ENCODE measurements at places on chromosomes 4 and X.
A peak's percentile ranks its signal among the peaks of the same experiment; 100 is the strongest.

GRCh38 chr4:89306486-89307177, 968 bp downstream of the GPRIN3 start:
- no peak for DNase-seq

GRCh38 chr4:121677524-121677923, 19.3 kb downstream of the ANXA5 start:
- DNase-seq: no peak

DNA sequence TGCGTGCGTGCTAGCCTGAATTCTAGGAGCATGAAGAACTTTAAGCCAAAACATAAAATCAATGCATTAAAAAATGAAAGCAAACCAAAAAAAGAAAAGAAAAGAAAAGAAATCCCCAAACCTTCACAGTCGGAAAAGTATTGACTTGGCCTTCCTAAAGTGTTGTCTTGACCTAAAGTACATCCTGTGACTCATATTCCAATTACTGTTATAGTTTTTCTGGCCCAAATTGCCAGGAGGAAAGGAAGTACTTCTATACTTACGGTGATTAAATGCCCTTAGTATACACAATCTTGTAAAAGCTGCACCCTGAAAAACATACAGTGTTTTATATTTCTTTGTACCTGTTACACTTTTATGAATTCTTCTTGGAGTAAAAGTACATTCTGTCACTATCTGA, 512.8 kb downstream of the ANKRD50 start:
- no peak for DNase-seq

- no peak for DNase-seq
Observed at GRCh38 chr4:156934259-156934635, 37.4 kb downstream of the PDGFC start.

- no peak for DNase-seq
Observed at GRCh38 chr4:158065603-158066002, 107.2 kb downstream of the GASK1B start.

- DNase-seq: no peak
Observed at GRCh38 chr4:98406819-98407218, 145.6 kb downstream of the RAP1GDS1 start.

DNA sequence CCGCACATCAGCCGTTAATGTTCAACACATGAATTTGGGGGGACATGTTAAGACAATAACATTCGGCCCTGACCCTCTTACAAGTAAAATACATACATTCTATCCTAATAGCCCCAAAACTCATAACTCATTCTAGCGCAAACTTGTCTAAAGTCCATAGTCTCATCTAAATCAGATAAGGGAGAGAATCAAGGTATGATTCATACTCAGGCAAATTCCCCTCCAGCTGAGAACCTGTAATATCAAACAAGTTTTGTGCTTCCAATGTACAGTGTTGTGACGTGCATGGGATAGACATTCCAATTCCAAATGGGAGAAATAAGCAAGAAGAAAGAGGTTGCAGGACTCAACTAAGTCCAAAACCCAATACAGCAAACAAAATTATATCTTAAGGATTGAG, 69.0 kb downstream of the SERPINA7 start:
- DNase-seq: no peak

GRCh38 chr4:161907590-161907955, 256.2 kb downstream of the FSTL5 start:
- no peak for DNase-seq

DNA sequence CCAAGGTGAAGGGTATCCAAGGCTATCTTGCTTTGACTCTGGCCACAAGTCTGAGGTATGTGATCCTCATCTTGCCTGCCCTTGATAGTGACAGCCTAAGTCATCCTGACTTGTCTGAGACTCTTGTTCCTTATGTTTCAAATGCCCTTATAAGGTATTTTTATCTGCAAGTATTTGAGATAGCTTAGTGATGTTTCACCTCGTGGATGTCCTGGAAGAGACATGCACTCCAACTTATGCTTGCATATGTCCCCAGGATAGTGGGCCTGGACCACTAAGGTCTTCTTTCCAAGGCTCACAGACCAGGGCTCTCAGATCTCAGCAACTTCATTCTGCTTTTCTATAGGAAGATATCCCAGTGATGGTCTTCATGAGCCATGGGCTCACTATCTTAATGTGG, 120.5 kb upstream of the WDR1 start:
- DNase-seq: no peak

DNA sequence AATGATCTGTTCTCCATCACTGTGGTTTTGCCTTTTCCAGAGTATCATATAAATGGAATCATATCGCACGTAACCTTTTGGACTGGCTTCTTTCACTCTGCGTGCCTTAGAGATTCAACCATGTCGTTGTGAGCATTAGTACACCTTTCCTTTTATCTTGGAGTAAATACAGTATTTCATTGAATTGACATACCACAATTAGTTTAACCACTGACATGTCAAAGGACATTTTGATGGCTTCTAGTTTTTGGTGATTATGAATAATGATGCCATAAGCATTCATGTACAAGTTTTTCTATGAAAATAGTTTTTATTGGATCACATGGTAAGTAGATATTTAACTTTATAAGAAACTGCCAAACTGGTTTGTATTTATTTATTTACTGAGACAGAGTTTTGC, 35.2 kb downstream of the DDX3X start:
- DNase-seq: no peak

DNA sequence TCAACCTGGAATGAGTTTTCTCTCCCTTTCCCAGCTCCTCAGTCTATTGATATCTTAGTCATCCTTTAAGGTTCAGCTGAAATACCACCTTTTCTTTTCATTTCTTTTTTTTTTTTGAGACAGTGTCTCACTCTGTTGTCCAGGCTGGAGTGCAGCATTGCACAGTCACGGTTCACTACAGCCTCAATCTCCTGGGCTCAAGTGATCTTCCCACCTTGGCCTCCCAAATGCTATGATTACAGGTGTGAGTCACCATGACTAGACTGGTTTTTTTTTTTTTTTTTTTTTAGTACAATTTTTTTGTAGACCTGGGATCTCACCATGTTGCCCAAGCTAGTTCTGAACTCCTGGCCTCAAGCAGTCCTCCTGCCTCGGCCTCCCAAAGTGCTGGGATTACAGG, 28.9 kb downstream of the AFF1 start:
- no peak for DNase-seq

- no peak for DNase-seq
Observed at GRCh38 chr4:170259631-170260153, 169.9 kb upstream of the AADAT start.

DNA sequence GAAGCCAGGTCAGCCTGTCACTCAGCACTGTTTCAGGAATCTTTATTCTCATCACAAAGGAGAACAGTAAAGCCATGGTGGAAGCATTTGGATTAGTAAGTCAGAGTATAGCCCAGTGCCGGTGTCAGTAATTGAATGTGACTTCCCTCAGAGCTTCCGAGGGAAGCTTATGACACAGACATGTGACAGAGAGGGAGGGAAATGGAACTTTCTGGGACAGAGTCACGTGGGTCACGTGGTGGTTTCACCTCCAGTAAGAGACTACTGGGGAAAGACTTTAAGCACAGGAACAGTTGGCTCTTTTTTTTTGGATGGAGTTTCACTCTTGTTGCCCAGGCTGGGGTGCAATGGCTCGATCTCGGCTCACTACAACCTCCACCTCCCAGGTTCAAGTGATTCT, 53.3 kb upstream of the CCDC160 start:
- DNase-seq: no peak

GRCh38 chr4:116923389-116923788, 162.0 kb downstream of the TRAM1L1 start:
- DNase-seq: no peak

DNA sequence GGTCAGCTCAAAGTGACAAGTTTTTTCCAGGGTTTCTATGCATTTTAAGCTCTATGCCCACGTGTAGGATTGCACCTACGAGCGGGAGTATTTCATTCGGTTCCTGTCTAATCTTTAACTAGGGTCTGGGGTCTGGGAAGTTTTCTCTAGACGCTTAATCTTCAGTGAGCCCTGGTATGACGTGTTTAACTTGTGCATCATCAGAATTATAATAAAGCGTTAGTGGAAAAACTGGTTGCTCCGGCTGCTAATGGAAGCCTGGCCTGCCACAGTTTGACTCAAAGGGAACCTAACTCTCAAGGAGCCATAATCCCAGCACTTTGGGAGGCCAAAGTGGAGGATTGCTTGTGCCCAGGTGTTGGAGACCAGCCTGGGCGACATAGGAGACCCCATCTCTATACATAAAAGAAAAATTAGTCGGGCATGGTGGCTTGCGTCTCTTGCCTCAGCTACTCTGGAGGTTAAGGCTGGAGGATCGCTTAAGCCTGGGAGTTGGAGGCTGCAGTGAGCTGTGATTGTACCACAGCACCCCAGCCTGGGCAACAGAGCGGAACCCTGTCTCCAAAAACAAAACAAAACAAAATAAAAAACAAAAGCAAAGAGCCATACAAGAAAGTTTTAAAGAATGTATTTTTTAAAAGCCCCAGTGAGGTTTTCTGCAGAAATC, 30.2 kb downstream of the ARSD start:
- no peak for DNase-seq

DNA sequence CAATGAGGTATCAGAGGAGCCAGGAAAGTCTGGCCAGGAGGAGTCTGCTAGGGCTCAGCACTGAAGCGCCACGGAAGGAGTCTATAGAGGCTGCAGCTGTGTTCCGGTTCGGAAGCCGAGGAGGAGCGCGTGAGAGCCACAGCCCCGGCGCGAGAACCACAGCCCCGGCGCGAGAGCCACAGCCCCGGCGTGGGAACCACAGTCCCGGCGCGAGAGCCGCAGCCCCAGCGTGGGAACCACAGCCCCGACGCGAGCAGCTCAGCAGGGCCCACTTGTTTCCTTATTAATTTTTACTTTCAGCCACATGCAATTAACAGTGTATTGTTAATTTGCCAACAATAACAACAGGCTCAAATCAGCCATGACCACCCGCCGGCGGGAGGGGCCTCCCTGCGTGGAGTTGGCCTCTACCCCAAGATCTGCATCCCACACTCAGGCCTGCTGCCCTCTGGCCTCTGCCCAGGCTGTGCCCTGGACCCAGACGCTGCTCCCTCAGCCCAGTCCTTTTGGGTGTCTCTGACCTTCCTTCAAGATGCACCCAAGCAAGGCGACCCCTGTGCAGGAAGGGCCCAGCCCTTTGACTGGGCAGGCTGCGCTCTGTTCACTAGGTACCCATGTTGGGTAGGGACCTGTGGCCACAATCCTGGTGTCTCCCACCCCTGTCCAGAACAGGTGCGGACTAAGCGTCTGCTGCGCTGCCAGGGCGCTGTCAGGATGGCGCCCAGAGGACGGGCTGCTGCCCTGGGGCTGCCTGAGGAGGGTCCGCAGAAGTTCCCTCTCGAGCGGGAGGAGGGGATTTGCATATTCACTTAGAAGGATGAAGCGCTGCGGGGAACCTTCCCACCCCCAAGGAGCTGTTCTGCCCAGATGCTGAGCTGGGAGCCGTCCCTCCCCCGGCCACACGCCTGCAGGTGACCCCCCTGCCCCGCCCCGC, 113.8 kb downstream of the ADRA2C start:
- peak; percentile 28 for DNase-seq

DNA sequence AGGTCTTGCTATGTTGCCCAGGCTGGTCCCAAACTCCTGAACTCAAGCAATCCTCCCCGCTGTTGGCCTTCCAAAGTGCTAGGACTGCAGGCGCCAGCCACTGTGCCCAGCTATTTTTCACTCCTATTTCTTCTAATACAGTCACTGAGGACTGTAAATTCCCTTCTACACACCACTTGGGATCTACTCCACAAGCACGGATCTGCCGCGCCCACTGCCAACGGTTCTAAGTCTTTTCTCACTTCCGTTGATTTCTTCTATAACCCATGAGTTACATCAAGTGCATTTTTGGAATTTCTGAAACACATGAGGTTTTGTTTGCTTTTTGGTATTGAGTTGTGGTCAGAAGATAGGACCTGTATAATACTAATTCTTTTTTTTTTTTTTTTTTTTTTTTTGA, 48.6 kb downstream of the FAM53A start:
- no peak for DNase-seq

GRCh38 chr4:19375931-19376330, 875.8 kb upstream of the SLIT2 start:
- DNase-seq: no peak

- no peak for DNase-seq
Observed at GRCh38 chrX:71666240-71667223, 814 bp upstream of the LOC101059915 start.

DNA sequence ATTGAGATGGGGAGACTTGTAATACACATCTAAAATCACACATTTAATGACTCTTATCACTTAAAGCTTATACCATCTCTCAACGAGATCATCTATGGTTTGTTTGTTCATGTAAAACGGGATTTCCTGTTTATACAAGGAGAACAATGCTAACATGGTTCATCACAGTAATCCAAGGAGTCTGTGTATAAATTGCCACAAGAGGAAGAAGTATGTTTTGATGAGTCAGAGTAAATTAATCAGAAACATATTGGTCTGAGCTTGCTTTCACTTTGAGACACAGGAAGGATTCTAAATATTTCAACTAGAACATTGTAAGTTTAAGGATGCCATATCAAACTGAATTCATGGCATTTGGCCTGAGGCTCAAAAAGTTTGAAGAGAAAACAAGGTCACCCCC, 594.1 kb downstream of the GLUD2 start:
- DNase-seq: no peak

GRCh38 chr4:81445196-81445595, 26.5 kb downstream of the RASGEF1B start:
- DNase-seq: no peak

DNA sequence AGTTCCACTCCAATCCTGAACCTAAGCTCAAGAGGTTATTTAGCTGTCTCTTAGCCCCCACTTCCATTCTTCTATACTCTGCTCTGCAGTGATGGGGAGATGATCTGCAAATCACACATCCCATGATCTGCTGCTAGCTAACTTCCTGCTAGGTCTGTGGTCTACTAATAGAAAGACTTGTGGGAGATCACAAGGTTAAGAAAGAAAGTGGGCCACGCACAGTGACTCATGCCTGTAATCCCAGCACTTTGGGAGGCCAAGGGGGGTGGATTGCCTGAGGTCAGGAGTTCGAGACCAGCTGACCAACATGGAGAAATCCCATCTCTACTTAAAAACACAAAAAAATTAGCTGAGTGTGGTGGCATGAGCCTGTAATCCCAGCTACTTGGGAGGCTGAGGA, 471.1 kb upstream of the NWD2 start:
- DNase-seq: no peak

- DNase-seq: no peak
Observed at GRCh38 chrX:110706446-110706845, 89.2 kb downstream of the CHRDL1 start.

GRCh38 chr4:53057679-53058078, 195.6 kb downstream of the RASL11B start:
- DNase-seq: no peak

- no peak for DNase-seq
Observed at GRCh38 chrX:4091046-4091760, 377.8 kb upstream of the PRKX start.

DNA sequence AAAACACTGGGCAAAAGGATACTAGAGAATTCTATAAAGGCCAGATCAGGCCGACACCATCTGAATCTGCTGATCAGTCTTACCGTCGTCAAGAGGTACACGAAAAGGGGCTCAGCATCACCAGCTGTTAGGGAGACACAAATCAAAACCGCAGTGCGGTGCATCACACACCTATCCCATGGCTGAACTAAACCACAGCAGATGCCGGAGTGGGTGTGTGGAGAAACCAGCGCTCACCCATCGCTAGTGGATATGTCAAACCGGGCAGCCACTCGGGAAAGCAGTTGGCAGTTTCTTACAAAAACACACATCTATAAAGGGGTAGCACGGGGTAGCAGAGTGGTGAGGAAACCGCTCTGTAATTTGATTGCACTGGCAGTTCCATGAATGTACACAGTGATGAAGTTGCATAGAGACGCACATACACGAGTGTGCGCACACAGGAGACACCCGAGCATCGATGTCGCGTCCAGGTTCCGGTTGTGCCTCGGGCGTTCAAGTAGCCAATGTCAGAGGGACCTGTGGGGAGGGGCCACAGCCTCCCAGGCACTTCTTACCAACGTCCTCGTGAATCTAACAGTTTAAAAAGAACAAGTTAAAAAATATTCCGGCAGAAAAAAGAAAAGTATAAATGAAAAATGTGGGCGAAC, 23.1 kb upstream of the CCNQ start:
- no peak for DNase-seq

Data from activated gamma-delta T cell treated with anti-CD3 and anti-CD28 coated beads, Interleukin-2, amount 50 U/mL, for 16 hours (primary cell).